RKO (cell line): ENCODE measurements at places on chromosomes 12 and 14.

DNA sequence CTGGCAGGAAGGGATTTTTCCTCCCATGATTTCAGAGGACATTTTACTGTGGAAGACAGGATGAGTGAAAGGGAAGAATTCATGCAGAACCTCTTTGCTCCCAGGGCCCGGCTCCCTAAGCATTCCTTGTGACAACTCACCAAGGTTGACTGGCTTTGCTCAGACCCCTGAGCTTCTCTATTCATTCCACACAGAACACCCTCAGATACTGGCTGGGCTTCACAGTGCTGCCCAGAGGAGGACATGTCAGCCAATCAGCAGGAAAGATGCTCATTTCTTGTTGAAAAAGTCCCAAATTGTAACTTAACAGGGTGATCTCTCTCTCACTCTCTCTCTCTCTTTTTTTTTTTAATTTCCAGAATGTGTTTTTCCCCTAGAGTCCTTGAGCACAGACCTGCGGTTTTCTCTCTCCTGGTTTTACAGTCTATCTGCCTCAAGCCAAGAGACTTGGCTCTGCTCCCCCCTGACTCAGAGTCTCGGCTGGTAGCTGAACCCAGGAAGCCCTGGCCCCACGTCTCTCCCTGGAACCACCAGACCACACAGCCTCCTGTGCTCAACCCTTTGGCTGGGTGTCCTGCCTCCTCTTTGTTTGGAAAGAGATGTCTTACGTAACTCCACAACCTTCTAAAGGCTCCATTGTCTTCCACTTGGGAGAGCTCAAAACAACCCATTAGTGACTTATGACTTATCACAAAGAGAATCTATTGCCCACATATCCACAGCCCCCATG lies 43.9 kb downstream of the SSPN start:
- no peak for DNase-seq

DNA sequence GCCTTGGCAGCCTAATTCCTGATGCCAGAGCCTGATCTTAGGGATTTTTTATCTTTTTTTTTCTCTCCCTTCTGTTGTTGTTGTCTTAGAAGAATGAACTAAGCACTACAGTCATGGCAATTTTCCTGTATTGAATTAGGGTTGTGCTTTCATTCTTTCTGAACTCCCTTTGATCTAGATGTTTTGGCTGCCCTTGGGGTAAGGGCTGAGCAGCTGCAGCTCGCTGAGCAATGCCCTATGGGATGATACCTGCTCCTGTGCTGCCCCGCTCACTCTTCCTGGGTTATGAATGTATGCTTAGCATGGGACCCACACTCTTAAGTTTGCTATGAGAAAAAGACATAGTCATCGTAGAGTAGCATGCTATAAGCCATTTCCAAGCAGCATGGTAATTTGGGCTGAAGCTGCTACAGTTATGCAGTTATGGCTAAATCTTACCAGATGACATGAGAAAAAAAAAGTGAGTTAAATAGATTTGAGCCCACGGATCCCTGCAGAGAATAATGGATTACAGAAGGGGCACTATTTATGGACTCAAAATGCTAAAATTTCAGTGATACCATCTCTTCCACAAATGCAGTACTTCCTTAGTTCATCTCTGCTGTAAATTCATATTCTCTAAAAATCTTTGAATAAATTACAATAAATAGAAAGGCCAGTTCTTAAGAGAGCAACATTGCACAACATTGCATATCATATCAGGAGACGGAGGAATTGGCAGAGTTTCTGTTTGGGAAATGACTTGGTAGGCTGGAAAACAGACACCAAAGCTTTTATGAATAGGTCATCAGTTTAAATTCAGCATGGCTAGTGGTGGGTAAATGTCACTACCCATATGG lies 79.2 kb upstream of the PTHLH start:
- DNase-seq, result no peak

DNA sequence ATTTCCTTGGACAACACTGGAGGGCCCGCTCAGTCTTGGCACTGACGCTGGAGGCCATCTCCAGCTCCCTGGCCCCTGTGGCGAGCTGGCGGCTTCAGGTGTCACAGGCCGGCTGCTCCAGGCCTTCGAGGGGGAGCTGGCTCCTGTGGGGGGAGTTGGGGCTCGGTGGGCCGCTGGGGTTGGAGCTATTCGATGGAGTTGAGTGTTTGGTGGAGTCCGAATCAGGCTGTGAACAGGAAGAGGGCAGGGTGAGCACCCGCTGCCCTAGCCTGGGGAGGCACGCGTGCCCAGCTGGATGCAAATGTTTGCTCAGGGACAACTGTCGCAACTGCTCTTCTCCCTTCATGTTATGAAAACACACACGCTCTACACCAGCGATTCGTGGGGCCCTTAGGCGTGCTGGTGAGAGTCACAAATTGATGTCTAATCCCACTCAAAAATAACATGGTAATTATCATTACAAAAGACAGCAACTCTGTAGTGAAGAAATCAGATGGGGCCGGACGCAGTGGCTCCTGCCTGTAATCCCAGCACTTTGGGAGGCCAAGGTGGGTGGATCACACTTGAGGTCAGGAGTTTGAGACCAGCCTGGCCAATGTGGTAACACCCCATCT lies 11.3 kb downstream of the AMN start:
- no peak for DNase-seq

GRCh38 chr12:12622418-12622817 lies 10.7 kb downstream of the CREBL2 start:
- DNase-seq, result no peak

DNA sequence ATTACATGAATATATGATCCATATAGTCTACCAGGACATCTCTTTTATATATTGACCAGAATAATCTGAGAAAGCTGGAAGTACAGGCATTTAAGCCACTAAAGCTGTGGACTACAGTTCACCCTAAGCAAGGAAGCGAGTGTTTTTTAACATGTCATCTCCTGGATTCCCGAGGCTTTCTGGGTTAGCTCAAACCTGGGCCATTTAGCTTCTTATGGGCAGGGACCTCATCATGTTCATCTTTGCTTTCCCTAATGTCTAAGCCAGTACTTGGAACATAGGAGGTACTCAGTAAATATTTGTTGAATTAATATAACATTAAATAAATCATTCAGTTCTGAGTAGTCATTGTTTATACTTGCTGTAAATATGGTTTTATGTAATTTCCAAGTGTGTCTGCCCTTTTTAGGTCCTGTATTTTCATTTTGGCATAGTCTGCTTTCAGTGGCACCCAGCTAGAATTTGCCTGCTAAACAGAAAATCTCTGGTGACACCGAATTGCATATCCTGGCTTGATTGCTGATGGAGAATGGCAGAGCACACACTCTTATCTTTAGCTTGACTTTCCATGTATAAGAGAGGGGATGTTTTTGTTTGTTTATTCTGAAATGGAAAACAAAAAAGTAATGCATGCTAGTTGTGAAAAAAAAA lies 344.5 kb downstream of the ZFP36L1 start:
- DNase-seq, result no peak

DNA sequence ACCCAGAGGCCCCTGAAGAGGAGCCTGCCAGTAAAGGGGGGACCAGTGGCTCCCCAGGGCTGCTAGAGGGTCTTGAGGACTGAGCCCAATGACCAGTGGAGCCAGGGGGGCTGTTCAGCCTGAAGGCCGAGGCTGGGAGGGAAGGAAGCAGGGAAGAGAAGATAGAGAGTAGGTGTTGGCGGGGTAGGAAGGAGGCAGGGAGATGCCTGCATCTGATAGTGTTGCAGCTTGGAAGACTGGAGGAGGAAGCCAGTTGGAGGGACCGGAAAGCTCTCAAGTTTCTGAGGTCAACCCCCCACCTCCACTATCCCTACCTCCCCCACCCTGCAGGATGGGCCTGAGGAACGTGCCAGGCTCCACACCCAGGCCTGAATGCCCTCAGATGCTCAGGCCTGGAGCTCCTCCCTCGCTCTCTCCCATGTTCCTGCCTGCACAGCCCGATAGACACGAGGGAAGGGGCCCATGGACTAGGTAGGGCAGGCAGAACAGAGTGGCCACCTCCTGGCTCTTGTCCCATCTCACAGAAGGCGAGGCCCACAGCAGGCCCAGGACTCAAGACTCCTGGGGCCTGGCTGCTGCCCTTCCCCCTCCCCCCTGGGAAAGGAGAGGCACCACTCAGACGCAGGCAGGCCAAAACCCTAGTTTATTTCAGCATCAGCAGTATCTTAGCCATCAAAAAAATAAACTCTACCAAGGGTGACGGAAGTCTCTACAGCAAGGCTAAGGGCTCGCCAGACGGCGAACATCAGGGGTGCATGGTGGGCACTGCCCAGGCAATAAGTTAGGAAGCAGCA lies 3.4 kb downstream of the CKB start:
- no peak for DNase-seq

- no peak for DNase-seq
Observed at GRCh38 chr12:103962493-103962892, 3.2 kb upstream of the TDG start.
